ENCODE measurements at places on chromosomes 16 and 17.

GRCh38 chr16:80065541-80065940 lies 465.0 kb upstream of the MAF start:
- no peak for DNase-seq

DNA sequence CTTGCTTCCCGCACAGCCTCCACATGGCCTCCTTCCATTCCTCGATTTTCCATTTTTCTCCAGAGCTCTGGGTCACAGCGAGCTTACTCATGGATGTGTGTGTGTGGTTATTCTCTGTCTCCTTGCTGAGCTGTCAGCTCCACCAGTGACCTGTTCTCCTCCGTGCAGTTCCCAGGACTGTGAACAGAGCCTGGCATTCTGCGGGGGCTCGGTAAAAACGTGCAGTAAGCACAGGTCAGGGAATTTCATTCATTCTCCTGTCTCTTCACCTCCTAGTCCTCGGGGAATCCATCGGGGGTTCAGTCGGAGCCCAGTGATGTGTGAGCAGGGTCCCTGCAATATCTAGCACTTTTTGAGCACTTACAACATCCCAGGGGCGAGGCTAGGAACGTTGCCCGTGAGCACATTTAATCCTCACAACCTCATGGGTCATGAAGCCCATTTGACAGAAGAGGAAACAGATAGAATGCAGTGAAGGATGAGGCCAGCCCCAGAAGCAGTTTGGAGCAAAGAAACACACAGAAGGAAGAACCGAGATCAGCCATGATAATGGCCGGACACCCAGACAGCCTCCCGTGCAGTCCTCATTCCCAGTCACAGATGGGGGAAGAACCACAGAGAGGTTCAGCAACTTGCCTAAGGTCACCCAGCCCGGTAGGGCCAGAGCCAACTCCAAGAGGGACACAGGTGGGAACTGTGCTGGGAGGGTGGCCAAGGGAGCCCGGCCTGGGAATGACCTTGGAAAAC lies 183.2 kb upstream of the GSE1 start:
- no peak for DNase-seq

- no peak for DNase-seq
Measured at GRCh38 chr17:75067856-75068255, 19.9 kb upstream of the SLC16A5 start.

DNA sequence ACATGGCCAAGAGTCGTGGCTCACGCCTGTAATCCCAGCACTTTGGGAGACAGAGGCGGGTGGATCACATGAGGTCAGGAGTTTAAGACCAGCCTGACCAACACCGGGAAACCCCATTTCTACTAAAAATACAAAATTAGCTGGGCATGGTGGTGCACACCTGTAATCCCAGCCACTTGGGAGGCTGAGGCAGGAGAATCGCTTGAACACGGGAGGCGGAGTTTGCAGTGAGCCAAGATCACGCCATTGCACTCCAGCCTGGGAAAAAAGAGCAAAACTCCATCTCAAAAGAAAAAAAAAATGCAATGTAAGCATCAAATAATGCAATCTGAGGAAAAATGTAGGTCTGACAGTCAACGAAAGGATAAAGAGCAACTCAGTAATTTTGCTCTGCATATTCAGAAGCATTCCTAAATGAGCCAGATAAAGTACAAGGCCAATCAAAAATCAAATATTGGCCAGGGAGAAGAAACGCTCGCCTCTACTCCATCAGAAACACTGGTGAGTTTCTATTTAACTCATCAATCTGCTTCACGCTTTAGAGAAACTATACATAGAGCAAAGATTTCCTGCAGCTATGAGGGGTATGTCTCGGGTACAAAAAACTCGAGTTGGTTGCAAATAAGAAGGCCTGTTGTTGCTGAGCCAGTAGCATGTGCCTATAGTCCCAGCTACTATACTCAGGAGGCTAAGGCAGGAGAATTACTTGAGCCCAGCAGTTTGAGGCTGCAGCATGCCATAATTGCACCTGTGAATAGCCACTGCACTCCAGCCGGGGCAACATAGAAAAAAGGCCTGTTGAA lies 3.7 kb downstream of the TXNDC11 start:
- DNase-seq = no peak
